ENCODE measurements at places on chromosomes 2 and 18. TPM values are rescaled to one million over a fixed set of nuclear protein-coding genes. Genes with fewer than 3 reads are reported as not detected.
A peak's percentile ranks its signal among the peaks of the same experiment; 100 is the strongest.

- no peak for DNase-seq
These were observed 140.3 kb downstream of the TRIB2 start for GRCh38 chr2:12856934-12857601.

GRCh38 chr2:74414441-74414840 lies 7.0 kb downstream of the C2orf81 start:
- DNase-seq = no peak

DNA sequence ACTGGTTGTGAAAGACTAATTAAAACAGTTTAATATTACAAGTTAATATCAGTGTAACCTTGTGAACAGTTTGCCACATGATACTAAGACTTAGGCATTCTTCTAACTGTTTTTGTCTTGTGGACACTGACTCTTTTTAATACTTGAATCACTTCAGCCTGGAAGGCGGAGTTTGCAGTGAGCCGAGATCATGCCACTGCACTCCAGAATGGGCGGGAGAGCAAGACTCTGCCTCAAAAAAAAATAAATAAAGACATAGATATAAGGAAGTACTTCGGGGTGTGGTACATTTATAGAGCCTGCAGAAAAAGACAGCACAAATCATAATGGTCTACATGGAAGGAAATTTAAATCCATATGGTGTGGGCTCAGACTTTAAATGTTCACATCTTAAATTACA lies 300.4 kb upstream of the NETO1 start:
- no peak for DNase-seq

GRCh38 chr2:214830794-214831346 lies 21.4 kb upstream of the BARD1 start:
- no peak for DNase-seq

GRCh38 chr18:45726603-45727002 lies 2.6 kb downstream of the SLC14A1 start:
- no peak for DNase-seq

- no peak for DNase-seq
These were observed 102.5 kb downstream of the OLA1 start for GRCh38 chr2:174145827-174146226.

DNA sequence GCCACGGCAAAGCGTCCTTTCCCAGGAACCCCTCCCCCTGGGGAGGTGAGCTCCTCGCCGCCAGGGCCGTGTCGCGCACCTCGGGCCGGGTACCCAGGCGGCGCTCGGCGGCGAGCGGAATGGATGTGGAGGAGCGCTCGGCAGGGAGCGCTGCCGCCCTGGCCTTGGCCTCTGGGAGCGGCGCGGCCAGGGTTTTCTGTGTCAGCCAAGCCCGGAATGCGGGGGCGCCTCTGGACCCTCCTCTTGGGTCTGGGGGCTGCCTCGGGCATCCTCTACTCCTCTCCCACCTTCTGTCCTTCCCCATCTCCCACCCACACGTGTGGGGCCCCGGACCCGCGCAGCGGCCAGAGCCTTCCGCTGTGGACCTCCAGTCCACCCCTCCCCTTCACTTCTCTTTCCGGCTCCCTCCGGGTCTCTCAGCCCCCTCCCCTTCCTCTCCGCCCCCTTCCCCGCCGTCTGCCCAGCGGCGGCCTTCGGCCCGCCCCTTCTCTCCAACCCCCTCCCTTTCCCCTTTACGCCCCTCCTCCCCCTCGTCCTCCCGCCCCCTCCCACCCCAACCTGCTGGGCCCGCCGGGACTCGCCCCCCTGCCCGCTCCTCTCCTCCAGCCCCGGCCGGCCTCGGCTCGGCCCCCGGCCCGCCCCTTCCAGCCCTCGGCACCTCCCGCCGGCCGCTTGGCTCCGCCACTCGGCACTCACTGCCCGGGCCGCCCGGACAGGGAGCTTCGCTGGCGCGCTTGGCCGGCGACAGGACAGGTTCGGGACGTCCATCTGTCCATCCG lies at the start of gene MERTK:
TSS of gene MERTK (plus strand) at position 684 of the 779 bp plus-strand sequence. CDS start 129 bp downstream, outside the sequence.
- DNase-seq = peak; percentile 53

GRCh38 chr2:23782646-23783045 lies 144.3 kb downstream of the ATAD2B start:
- DNase-seq = no peak

DNA sequence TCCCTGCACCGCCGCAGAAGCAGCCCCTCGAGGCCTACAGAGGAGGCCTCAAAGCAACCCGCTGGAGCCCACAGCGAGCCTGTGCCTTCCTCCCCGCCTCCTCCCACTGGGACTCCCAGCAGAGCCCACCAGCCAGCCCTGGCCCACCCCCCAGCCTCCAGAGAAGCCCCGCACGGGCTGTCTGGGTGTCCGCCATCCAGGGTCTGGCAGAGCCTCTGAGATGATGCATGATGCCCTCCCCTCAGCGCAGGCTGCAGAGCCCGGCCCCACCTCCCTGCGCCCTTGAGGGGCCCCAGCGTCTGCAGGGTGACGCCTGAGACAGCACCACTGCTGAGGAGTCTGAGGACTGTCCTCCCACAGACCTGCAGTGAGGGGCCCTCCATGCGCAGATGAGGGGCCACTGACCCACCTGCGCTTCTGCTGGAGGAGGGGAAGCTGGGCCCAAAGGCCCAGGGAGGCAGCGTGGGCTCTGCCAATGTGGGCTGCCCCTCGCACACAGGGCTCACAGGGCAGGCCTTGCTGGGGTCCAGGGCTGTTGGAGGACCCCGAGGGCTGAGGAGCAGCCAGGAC lies 31.2 kb downstream of the GPC1 start:
- no peak for DNase-seq

DNA sequence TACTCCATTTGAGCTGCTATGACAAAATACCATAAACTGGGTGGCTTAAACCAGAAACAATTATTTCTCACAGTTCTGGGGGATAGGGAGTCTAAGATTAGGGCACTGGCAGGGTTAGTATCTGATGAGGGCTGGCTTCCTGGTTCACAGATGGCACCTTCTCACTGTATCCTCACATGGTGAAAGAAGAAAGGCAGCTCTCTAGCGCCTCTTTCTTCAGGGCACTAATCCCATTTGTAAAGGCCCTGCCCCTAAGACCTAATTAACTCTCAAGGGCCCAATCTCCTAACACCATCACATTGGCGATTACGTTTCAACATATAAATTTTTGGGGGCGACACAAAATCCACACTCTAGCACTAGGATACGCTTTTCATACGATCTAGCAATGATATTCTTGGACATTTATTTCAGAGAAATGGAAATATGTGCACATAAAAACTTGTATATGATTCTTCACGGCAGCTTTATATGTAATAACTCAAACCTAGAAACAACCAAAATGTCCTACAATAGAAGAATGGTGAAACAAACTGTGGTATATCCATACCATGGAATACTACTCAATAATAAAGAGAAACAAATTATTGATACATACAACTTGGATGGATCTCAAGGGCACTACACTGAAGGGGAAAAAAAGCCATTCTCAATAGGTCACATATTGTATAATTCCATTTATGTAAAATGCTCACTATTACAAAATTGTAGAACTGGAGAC lies 111.0 kb downstream of the BCL2L11 start:
- DNase-seq = no peak

GRCh38 chr2:68741805-68742306 lies 7.2 kb downstream of the ARHGAP25 start:
- DNase-seq = no peak

Gene CD8B
- total RNA-seq = not detected

DNA sequence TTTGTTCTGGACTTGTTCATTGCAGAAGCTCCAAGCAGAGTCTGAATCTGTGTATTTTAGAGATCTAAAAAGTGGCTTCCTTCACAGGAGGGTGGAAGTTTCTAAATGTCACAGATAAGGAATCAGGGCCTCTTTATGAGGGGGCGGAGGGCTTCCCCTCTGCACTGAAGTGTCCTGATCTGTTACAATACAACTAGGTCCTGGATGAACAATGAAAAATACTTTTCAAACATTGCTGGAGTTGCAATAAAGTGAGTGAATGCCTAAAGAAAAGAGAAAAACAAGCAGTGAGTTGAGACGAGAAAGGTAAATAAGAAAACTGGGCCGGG lies 179.3 kb upstream of the HDAC4 start:
- no peak for DNase-seq

DNA sequence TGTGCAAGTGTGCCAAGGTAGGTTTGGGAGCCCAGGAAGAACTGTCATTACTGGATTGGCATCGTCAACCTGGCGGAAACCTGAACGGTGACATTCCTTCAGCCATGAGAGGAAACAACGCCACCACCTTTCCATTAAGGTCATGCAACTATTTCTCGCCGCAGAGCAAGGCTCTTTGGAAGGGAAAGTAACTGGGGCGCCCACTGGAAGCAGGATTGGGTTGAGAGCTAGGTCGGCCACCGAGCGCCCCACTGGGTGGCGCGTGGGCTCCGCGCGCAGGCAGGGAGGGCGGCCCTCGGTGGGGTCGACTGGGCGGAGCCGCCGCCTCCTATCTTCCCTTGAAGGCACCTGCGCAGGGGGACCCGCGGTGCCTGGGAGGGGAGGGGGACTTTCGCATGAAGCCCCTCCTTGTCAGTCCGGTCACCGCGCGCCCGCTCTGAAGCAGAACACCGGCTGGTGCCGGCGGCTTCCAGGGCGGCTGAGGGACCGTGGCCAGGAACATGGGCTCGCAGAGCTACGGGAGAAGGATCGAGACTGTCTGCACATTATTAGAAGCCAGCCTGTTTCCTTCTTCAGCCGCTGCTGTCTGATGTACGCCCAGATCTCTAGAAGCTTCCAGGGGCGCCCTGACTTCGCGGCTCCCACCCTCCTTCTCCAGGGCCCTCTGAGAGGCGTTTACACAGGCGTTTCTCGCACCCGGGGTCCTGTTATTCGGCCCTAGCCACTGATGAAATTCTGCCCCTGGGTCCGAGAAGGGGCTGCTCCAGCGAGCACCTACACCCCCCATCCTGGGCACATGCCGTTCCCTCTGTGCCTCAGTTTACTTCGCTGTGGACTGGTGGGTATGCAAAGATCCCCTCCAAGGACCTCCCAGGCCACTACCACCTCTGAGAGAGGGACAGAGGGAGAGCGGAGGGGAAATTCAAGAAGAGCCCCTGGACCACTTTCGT lies 27.3 kb upstream of the MAL start:
- DNase-seq = no peak

DNA sequence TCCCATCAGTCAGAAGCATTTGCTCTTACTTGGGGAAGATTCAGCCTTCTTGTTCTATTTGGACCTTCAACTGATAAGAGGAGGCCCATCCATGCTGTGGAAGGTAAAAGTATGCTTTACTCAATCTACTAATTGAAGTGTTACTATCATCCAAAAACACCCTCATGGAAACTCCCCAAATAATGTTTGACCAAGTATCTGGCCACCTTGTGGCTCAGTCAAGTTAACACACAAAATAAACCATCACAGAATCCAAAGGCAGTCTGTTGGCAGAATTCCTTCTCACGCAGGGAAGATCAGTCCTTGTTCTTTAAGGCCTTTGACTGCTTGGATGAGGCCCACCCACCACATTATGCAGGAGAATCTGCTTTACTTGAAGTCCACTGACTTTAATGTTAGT lies 531.2 kb upstream of the SMIM21 start:
- DNase-seq = no peak

Gene AOX1
- total RNA-seq = 3.0 TPM

GRCh38 chr18:6205706-6206105 lies 209.0 kb downstream of the L3MBTL4 start:
- no peak for DNase-seq

DNA sequence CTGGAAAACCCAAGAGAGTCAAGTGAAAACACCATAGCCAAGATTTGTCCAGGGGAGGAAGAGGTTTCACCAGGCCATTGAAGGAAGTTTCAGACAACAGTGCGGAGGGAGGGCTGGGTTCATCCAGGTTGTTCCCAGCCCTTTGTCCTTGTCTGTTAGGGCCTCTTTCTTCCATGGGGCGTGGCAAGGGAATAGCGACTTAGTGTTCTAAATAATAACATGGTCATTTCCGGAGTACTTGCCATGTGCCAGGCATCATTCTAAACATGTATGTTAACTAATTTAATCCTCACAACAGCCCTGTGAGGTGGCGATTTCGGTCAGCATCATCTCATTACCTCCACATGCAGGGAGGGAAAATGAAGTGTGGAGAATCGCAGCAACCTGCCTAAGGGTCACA lies 77.3 kb downstream of the TCF7L1 start:
- no peak for DNase-seq

DNA sequence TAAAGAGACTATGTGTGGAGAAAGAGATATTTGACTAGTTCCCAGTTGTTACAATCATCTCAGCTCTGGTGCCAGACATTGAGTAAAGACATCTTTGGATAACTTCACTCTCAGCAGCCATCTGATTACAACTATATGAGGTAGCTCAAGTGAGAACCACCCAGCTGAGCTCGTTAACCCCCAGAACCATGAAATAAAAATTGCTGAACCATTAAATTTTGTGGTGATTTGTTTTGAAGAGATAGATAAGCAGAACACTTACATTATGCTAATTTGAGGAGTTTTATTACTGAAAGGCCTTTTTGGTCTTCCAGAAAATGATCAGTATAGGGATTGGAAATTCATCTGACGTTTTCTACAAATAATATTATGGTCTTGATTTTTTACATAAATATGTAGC lies 101.1 kb downstream of the PMS1 start:
- DNase-seq = no peak

GRCh38 chr2:187989925-187990623 lies 301.6 kb upstream of the GULP1 start:
- no peak for DNase-seq

GRCh38 chr18:68769461-68769860 lies 28.4 kb upstream of the CCDC102B start:
- DNase-seq = no peak

- DNase-seq = no peak
These were observed 55.9 kb downstream of the PLA2R1 start for GRCh38 chr2:160006475-160006874.

GRCh38 chr2:30612371-30612770 lies 165.3 kb downstream of the LCLAT1 start:
- DNase-seq = no peak

GRCh38 chr2:67927501-67927900 lies 135.3 kb downstream of the C1D start:
- no peak for DNase-seq

- DNase-seq = no peak
These were observed 1.5 kb upstream of the MPPE1 start for GRCh38 chr18:11909591-11910026.

Gene SLC1A4
- 12.9 TPM for total RNA-seq

GRCh38 chr2:216426166-216426777 lies 14.0 kb downstream of the SMARCAL1 start:
- no peak for DNase-seq

- no peak for DNase-seq
These were observed 3.8 kb downstream of the SLC66A3 start for GRCh38 chr2:11158916-11159573.

Gene CCDC68
- 0.41 TPM for total RNA-seq

DNA sequence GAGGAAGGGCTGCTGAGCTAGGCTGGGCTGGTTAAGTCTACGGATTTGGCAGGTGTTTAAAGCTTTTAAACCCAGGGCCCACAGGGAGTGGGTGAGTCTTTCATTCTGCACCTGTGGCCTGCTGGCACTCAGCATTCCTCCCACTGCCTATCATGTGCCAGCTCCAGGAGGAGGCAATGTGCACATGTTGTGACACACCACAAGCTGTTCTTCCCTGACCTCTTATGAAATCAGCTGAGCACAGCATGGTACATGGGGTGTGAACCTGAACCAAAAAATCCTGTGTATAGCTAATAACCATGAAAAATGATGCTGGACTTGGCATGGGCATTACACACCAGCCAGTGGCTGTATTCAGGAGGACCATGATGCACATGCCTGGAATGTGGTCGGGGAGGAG lies 297.9 kb upstream of the MMADHC start:
- no peak for DNase-seq

Gene ESPNL
- 0.85 TPM for total RNA-seq

Gene SERPINB3
- not detected for total RNA-seq

GRCh38 chr2:221518201-221518934 lies 53.7 kb downstream of the EPHA4 start:
- no peak for DNase-seq
